ENCODE measurements at places on chromosomes 11 and 22.

GRCh38 chr11:22703040-22703439 lies 36.6 kb downstream of the GAS2 start:
- DNase-seq, result no peak

- DNase-seq, result no peak
These were observed 1.4 kb upstream of the OR8B8 start for GRCh38 chr11:124446916-124447315.

DNA sequence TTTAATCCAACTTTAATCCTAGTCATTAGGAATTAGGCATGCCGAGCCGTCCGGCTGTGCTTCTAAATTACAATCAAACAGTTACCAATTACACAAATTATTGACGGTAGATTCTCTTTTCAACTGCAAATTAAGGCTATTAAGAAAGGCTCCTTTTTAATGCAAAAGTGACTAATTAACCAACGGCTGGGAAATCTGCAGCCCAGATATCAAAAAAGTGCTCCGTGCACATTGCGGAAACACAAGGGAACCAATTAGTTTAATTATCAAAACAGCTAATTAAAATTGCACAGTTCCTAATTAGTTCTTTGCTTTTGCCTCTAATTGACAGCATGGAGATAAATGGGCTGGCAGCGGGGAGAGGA lies 19.4 kb upstream of the LMO1 start:
- no peak for DNase-seq

GRCh38 chr11:116388146-116388545 lies 384.6 kb downstream of the BUD13 start:
- no peak for DNase-seq

DNA sequence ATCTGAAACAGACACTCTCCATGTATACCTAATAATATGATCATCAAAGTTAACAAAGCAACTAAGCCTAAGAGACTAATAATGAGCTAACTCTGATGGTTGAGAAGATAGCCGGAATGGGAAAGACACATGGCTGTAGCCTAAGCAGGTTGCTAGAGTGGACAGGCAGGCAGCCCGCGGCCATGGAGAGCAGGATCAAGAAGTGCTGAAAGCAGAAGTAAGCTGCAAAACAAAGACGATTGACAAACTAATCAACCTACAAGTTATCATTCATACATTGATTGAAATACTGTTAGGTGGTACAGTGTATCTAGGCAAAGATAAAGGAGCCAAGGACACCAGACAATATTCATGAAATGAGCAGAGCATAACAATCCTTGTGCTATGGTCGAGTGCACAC lies 29.3 kb downstream of the SLN start:
- no peak for DNase-seq

- DNase-seq, result no peak
These were observed 113.8 kb downstream of the NECTIN1 start for GRCh38 chr11:119615003-119615881.

DNA sequence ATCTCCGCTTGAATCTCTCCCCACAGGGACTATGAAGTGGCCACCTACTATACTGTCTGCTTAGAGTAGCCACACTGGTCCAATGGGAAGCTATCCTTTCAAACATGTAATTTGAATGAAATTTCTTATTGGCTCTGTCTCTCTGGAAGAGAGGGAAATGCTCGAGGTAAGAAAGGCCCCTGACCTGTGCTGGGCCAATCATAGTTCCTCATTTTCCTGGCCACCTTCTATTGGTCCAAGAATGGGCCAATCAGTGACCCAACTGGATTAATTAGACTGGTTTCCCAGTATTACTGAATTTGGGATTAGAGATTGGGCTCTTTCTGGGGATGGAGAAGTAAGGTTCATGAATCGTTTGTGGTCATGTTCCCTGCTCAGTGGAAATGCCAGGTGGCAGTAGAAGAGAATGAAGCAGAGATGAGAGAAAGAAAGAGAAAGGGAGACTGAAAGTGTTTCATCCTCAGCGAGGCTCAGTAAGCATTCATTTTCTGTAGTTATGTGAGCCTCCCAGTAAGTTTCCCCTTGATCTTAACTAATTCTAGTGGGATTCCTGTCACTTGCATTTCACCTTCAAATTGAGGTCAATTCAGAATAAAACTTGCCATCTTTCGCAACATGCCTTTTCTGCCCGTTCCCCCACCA lies 8.4 kb upstream of the MMP20 start:
- DNase-seq, result no peak

DNA sequence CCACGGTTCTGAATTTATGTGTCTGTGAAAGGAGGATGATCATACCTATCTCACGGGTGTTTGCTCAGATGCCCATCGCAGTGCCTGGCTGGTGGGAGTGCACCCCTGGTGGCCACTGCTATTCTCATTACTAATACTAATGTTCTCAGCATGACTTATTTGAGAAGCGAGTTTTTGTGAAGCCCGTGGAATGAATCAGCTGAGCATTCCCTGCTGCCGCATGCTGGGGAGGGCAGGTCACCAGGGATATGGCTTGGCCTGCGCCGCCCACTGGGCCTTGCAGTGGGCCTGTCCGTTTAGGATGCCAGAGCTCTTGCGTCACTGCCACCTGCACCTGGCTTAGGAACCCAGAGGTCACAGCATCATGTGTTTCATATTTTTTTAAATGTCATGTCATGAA lies 16.9 kb downstream of the CTTN start:
- no peak for DNase-seq

DNA sequence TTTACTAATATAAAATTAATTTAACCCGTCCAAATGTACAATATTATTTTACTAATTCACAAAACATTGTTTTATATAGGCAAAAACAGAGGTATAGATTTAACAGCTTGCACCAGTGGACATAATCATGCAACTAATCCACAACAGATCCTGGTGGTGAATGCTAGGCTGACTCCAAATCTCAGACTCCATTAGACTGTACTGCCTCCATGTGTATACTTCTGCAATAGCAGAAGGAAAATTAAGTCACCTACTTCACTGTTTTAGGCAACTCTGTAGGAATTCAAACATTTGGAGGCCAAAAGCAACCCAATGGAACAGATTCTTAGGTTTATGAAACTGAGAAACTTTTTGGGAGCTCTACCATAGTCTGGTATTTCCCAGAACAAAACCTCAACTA lies 30.0 kb upstream of the RAB39A start:
- DNase-seq, result no peak

DNA sequence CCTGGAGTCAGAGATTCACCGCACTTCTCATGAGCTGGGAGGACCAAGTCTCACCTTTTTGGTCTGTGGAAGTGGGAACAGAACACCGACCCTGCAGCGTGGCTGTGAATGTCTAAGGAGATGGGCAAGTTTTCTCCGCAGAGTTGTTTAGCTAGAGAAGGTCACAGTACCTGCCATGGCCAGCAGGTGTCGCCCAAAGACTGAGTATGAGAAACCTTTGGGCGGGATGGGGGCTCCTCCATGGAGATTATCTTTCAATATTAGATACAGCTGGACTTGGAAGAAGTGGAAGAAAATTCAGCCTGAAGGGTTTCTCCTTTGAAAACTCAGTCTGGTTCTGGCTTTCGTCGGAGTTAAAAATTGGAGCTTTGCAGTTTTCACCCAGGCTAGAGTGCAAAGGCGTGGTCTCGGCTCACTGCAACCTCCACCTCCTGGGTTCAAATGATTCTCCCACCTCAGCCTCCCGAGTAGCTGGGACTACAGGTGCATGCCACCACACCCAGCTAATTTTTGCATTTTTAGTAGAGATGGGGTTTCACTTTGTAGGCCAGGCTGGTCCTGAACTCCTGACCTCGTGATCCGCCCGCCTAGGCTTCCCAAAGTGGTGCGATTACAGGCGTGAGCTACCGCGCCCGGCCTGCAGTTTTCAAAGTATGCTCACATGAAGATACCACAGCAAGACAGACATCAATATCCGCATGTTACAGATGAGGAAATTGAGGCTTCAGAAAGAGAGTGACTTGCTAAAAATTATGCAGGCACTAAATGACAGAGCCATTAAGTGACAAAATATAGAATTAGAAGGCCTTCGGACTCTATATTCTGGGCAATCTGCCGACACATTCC lies 10.7 kb upstream of the DSCAML1 start:
- peak; percentile 64 for DNase-seq

DNA sequence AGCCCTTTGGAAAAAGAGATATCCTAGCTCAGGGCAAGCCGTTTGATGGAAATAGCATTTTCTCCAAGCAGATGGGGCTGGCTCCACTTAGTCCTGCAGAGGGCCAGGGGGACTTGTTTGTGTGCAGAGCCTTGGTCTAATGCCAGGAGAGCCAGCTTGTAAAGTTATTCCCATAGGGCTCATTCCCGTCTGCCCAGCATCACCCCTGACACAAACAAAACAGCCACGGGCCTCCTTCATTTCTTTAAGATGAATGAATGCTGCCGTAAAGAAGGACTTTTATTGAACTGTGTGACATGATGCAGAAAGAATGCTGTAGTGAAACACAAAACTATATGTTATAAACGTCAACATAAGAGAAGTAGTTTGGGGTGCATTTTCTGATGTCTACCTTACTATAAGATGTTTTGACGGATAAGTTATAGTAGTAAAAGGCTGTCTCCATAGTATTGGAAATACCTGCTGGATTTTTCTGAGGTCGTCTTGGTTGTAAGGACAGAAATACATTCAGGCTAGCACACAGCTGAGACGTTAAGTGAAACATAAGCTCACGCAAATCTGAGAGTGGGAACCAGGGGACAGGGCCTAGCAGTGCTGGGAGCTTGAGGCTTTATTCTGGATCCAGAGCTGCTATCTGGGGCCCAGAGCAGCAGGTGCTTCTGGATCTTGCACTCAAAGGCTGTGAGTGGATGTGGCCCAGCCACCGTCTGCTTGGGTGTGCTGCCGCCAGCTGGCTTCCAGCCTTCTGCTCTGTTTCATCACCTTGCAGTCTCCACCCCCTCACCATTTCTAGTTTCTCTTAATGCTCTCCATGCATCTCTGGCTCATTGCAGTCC lies 53.3 kb downstream of the NCAM1 start:
- no peak for DNase-seq

GRCh38 chr11:65432686-65433582 lies 10.3 kb downstream of the NEAT1 start:
- no peak for DNase-seq

GRCh38 chr11:45745065-45745811 lies 59.7 kb upstream of the SLC35C1 start:
- DNase-seq, result no peak

DNA sequence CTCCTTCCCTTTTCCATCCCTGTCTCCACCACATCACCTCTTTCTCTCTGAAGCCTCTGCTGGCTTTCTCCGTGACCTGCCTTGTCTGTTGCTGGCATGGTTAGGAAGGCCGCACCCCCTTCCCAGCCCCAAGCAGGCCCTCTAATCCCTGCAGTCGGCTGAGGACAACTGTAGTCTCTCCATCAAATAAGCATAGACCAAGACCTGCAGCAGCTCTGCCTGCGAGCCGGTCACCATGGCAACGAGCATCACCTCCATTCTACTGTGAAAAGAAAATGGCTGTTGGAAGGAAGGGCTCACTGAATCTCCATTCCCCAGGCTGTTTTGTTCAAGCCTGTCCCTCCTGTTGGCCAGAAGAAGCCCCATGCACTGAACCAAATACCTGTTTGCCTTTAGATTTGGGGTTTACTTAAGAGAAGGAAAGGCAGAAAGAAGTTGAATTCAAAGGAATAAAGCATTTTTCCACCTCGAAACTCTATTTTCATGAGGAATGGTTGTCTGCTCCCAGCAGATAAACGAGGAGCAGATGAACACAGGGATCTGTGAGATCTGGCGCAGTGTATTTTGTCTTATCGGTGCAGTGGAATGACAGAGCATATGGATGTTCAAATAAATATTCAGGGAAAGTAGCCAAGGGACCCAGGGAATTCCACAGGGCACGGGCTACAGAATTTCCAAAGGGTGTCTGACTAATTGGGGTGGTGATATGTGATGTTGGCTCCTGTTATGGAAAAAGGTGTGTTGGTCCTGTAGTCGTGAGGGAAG lies 113.1 kb upstream of the TTC12 start:
- no peak for DNase-seq

DNA sequence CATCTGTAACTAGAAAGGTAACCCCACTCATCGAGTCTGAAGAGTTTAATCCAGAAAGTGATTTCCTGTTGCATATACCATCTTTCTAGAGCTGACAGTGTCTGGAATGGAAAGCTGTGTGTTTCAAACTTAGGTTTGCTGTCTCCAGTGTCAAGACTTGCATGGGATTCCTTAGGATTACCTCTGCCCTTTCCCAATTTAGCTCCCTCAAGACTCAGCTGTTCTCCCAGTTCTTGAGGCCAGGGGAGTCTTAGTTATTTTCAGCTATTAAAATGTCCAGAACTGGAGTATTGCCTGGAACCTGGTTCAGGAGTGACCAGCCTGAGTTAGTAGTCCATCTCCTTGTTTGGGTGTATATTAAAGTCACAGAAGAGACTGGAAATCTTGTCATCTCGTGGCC lies 25.0 kb upstream of the LDHA start:
- DNase-seq, result no peak

DNA sequence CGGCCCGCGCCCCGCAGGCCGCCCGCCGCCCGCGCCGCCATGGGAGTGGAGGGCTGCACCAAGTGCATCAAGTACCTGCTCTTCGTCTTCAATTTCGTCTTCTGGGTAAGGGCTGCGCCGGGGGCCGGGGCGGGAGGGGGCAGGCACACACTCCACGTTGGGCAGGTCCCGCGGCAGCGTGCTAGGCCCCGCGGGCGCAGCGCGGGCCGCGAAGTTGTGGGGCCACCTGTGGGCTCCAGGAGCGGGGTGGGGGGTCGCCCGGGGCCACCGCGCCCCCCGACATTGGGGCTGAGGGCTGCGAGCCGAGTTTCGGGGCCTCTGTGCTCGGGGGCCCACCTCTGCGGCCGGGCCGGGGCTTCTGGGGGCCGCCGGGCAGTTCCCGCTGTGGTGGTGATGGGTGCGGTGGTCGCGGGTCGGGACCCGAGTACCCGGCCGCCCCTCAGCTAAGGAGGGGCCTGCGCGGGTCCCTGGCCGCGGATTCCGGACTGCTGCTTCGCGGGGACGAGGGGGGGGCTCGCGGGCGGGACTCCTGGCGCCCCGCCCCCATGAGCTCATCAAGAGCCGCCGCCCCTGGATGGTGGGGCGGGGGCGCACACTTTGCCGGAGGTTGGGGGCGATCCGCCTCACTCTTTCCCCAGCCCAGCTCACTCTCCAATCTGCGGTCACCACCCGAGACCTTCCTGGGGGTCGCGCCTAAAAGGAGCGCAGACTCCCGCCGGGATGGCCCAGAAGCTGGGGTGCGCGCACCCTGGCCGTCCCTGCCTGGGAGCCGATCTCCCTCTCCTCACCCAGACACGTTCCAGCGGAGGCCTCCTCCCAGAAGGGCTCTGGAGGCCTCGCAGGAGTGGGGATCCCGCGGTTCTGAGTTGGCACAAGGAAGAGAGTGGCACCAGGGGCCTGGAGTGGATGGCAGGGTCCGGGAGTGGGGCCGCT lies 667 bp downstream of the CD81 start:
- peak; percentile 37 for DNase-seq

- DNase-seq, result peak; percentile 76
These were observed 1.5 kb upstream of the LARGE1 start for GRCh38 chr22:33921525-33922348.
